ENCODE measurements at places on chromosomes 2 and 18.

- no peak for DNase-seq
Measured at GRCh38 chr2:126657636-126658318, 1.8 kb downstream of the GYPC start.

DNA sequence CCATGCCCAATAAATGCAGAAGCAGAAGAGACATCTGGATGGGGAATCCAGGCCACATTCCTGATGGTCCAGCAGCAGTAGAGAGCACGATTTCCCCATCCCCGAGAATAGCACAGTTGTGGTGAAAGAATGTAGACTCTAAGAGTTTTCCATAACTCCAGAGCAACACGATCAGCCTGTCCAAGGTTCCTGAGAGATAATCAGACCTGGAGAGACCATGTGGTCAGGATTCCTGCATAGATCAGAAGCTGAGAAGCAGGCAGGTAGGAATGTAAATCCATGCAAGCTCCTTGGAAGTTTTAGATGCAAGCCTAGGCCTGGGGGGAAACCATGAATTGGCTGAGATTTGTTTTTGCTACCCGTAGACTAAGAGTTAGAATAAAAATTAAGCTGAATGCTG lies 34.2 kb upstream of the PTPRM start:
- DNase-seq = no peak

DNA sequence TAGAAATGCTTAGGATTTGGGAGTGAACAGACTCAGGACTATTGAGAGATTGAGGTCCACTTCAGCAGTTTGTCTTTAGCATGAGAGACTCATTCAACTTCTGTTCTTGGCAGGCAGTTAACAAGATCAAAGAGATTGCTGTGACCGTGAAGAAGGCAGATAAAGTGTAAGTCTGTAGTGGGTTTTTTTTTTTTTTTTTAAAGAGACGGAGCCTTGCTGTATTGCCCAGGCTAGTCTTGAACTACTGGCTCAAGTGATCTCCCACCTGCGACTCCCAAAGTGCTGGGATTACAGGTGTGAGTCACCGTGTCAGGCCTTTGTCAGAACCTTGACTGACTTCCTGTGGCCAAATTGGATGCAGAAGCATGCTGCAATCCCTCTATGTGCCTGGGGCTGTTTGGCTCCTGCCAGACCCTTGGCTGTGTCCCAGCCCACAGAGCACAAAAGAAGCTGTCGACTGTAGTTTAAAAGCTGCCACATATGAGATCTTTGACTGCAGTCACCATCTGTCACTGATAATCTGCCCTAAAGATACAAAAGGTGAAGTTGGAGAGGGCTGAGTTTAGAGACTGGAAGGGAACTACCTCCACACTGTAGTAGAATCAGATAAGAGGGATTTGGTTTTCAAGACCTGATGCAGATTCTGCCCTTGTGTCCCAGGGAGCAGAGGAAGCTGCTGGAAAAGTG lies 9.9 kb downstream of the CCT7 start:
- no peak for DNase-seq

DNA sequence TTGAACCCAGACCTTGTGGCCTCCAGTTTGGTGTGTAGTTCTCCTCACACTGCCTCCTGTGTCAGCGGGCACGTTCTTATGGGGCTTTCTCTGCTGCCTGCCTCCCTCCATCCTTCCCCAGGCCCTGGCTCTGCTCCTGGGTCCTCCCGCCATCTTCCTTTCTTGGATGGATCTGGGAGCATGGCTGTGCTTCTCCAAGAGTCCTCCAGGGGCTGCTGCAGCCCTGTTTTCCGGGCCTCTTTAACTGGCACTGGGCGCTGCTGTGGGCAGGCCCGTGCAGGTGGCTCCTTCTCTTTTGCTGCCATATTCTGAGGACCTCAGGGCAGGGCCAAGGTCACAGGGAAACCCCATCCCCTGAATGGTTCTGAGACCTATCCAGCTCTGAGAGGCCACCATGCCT lies 17.8 kb downstream of the THNSL2 start:
- DNase-seq = no peak

DNA sequence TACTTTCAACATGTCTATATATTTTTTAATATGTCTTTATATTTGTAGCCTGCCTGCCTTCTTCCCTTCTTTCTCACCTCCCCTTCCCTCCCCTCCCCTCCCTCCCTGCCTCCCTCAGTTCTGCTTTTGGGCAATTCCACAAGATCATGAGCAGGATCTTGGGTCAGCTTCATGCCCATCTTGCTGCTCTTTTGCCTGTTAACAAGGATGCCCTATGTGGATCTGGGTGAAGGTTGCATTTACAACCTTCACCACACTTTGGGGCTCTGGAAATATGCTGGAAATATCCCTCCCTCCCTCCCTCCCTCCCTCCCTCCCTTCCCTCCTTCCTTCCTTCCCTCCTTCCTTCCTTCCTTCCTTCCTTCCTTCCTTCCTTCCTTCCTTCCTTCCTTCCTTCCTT lies 334.1 kb upstream of the FAM98A start:
- no peak for DNase-seq

- peak; percentile 60 for DNase-seq
Measured at GRCh38 chr2:241540771-241541561, 17.6 kb upstream of the BOK start.

DNA sequence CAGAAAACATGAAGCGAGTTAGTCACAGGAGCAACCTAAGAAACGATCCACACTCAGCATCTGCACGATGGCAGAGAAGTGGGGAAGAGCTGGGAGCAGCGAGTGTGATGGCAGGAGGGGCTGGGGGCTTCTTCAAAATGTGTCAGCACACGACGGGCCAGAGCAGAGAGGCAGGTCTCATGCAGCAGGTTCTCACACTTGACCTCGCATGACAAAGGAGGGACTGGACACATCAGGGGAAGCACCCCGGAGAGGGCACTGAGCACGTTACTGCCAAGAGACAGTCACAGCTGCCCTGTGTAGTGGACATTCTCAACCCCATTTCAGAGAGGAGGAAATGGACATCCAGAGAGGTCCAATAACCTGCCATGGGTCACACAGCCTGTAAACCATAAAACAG lies 104.1 kb upstream of the CAPN13 start:
- no peak for DNase-seq

GRCh38 chr2:10487081-10487740 lies 39.1 kb upstream of the ODC1 start:
- DNase-seq = no peak

- DNase-seq = no peak
Measured at GRCh38 chr2:48397281-48397680, 132.7 kb upstream of the STON1 start.

DNA sequence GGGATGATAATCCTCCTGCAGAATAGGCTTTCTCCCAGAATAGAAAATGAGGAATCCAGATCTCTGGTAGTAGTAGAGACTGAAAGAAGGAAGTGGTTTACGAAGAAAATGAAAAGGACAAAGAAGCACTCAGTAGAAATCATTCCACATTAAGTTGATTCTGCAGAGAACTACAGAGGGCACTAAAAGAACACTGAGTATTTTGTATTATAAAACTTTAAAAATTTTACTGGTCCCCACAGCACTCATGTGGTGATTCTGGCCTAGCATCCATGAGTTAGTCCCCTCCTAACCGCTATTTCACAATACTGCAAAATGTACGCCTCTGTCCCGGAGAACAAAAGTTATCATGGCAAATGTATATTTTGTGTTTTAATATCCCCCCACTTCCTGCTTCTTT lies 42.9 kb upstream of the SLC35F5 start:
- peak; percentile 11 for DNase-seq

- no peak for DNase-seq
Measured at GRCh38 chr2:79977792-79978191, 326.8 kb downstream of the LRRTM1 start.

DNA sequence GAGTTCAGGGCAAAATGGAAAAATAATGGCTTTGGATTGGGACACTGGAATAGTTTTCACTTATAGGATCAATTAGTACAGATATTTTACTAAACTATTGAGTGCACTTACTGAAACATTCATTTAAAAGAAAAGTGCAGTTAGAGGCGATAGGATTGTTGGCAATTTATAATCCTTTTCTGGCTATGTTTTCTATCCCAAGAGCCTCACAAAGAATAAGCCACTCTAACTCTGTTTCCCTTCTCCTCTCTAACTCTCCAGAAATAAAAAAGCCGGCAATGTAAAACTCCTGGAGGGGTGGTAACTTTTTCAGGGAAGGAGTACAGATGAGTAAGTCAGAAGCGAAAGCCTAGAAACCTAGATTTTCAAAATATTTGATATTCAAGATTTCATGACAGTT lies 91.3 kb downstream of the EPHA4 start:
- no peak for DNase-seq

- no peak for DNase-seq
Measured at GRCh38 chr2:137107904-137108303, 342.6 kb downstream of the THSD7B start.

DNA sequence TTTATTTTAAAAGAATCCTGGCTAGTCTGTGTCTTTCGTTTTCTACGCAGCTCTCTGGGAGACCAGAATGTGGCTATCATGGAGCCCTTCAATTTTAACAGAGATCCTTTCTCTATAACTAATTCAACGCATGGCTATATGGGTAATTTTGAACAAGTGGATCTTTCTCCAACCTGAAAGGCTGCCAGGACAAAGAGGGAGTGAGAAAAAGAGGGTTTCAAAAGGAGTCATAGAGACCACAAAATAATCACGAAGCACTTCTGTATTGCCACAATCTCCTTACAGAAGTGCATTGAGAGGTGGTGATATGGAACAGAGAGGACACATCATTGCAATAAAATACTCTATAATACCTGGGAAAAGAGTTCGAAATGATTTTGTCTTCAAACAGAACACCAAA lies 21.7 kb upstream of the CDH2 start:
- no peak for DNase-seq

DNA sequence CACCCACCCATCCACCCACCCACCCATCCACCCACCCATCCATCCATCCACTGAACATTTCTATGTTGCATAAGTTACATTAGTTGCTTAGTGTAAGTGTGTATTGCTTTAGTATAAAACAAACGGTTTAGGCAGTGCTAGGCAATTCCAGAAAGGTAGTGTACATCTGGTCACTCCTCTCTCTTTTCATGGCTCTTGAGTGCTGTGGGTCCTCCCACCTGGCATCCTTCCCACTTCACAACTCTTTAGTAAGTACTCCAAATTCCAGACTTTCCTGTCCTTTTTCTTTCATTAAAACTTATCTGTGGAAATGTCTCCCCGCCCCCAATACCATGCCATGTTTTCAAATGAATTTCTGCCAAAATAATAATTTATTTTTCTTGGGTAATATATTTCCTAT lies 122.5 kb downstream of the PLEKHM3 start:
- no peak for DNase-seq

- DNase-seq = peak; percentile 66
Measured at GRCh38 chr18:62526098-62527025, 3.5 kb downstream of the ZCCHC2 start.

DNA sequence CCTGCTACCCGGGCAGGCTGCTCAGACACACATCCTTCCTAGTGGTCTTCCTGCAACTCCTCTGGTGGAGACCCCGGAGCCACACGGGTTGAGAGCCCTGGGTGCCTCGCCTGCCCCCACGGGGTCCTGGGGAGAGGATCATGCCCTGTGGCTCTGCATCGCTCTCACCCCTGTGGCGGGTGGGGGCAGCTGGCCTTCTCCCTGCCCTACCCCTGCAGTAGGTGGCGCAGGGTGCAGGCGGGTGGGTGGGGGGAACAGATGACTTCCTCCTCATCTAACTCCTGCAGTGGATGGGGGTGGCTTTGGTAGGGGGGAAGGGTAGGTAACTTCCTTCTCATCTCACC lies 38.5 kb downstream of the TSHZ1 start:
- DNase-seq = no peak

GRCh38 chr2:72147303-72147971 lies at the start of gene CYP26B1:
TSS of gene CYP26B1 (minus strand) at chr2:72147862. CDS start at chr2:72147834, 28 bp downstream.
- no peak for DNase-seq

DNA sequence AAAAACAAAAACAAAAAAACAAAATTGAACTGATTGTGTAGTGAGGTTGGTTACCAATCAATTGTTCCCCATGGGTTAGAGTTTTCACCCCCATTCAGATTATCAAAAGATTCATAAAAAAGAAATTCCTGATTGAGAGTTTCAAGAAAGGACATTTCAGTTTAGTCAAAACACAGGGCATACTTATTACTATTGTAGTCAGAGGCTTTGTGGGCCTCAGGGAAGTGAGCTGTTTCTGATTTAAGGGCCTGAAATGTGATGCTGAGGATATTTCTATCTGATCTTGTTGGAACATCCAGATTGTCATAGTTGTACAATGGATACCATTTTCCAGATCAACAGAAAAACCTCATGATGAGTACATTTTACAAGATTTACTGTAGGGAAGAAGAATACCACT lies 368.1 kb upstream of the NETO1 start:
- no peak for DNase-seq

- no peak for DNase-seq
Measured at GRCh38 chr2:28600181-28600580, 104.3 kb downstream of the PLB1 start.

DNA sequence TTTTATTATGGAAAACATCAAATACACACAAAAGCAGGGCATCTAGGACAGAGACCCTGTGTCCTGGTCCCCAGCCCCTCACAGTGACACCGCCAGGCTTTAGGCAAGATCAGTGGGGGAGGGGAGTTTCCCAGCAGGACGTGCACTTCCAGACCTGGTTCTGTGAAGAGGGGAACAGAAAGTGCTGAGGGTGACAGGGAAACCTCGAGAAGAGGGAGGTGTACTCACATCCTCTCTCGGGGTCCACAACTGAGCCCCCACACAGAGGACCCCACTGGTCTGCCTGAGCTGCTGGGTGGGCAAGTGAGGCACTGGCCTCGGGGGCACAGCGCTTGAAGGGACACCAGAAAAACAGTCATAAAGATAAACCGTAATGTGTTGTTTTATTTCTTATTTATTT lies 4.4 kb upstream of the GPR35 start:
- no peak for DNase-seq

- no peak for DNase-seq
Measured at GRCh38 chr2:103594823-103595222, 833.0 kb downstream of the TMEM182 start.

DNA sequence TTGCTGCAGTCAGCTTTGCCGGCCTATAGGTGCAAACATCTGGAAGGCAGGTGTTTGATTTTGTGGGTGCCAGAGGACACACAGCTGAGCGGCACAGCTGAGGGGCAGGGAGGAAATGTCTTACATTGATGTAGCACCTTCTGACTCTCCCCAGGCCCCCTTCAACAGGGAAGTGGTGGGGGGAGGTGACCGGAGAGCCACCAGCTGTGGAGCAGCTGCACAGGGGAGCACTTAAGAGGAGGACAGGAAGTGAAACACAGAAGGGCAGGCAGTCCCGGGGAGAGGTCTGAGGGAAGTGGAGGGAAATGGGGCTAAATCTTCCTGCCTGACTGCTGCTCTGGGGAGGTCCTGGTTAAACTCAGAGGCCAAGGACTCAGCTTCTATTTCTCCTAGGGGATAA lies 409.1 kb downstream of the TNS1 start:
- DNase-seq = no peak

Measured in hippocampal formation (tissue), 2 donors.